ENCODE measurements at places on chromosomes 12 and 14.

- no peak for DNase-seq
Measured at GRCh38 chr14:102187044-102187443, 47.3 kb downstream of the WDR20 start.

- no peak for DNase-seq
Measured at GRCh38 chr12:42084522-42084921, 60.2 kb downstream of the GXYLT1 start.

- DNase-seq: no peak
Measured at GRCh38 chr12:98262902-98263301, 252.5 kb upstream of the TMPO start.

GRCh38 chr12:132353811-132354210 is 24.4 kb upstream of the GALNT9 start:
- no peak for DNase-seq

GRCh38 chr12:14896521-14897169 is 11.0 kb upstream of the MGP start:
- no peak for DNase-seq

DNA sequence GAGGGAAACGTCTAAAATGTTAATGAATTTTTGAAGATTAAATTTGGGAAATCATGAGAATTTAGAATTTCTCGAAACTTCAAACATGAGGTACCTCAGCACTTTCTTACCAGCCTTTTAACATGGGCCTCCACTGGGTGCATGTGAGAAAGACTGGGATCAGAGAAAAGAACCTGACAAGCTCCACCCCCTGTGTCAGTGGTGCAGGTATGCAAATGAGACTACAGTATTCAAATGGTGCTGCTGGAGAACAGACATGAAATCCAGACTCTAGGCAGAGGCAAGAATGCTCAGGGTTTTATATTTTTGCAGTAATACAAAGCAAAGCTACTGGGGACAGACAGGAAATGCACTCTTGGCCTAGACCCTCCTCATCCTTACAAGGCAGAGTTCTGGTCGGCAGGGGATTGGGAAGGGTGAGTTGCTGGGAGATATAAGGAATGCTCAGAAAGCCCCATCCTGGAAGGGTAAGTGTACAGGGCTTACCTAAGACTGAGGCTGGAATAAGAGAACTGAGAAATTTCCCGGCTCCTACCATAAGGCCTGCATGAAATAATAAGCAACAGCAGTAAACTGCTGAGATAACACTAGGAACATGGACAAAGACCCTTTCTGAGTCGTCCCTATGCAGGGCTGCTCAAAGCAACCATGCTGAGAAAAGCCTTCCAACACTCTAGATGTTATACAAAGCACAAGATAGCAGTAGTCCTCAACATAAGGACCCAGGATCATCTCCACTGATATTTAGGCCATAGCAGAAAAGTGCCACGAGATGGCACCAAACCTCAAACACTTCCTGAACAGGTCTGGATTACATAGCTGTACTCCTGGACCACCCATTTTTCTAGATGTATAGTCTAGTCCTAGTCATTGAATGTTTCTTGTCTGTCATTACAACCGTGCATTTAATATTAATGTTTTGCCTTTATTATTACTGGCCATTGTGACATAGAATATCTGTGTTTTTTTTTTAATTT is 260.8 kb downstream of the RASSF9 start:
- peak; percentile 1 for DNase-seq

GRCh38 chr12:96720363-96720705 is 186.7 kb upstream of the NEDD1 start:
- DNase-seq: peak; percentile 20

All from CD4-positive, alpha-beta T cell treated with Interleukin-2 at 100 ng/mL for 4 hours (primary cell).